Skeletal muscle tissue (tissue), 5 donors: ENCODE measurements at places on chromosomes 2 and 18. TPM values are rescaled to one million over a fixed set of nuclear protein-coding genes. Genes with fewer than 3 reads are reported as not detected.

TIA1 gene
- total RNA-seq = 136 TPM

HRH4 gene
- total RNA-seq = not detected

SLC25A52 gene
- total RNA-seq = not detected

DNER gene
- 1.6 TPM for total RNA-seq
